ENCODE measurements at places on chromosomes 2 and 18. TPM values are rescaled to one million over a fixed set of nuclear protein-coding genes. Genes with fewer than 3 reads are reported as not detected.

- DNase-seq = no peak
These were observed 142.2 kb downstream of the EPHA4 start for GRCh38 chr2:221429741-221430491.

DNA sequence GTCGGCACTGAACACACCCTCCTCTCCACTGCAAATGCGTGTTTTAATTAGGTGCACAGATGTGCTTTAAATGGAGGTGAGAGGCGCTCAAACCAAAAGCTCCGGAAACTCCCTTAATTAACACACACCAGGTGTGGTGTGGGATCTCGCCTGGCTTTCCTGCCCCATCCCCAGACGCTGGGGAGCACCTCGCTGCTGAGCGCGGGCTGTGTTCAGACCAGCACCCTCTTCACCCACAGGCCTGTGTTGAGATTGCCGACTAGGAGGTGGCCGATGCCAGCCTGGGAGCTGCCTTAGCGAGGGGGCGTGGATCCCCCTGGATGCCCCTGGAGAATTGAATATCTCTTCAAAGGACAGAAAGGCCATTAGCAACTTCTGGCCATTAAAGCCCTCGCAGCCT lies 171.7 kb downstream of the MYT1L start:
- DNase-seq = no peak

DNA sequence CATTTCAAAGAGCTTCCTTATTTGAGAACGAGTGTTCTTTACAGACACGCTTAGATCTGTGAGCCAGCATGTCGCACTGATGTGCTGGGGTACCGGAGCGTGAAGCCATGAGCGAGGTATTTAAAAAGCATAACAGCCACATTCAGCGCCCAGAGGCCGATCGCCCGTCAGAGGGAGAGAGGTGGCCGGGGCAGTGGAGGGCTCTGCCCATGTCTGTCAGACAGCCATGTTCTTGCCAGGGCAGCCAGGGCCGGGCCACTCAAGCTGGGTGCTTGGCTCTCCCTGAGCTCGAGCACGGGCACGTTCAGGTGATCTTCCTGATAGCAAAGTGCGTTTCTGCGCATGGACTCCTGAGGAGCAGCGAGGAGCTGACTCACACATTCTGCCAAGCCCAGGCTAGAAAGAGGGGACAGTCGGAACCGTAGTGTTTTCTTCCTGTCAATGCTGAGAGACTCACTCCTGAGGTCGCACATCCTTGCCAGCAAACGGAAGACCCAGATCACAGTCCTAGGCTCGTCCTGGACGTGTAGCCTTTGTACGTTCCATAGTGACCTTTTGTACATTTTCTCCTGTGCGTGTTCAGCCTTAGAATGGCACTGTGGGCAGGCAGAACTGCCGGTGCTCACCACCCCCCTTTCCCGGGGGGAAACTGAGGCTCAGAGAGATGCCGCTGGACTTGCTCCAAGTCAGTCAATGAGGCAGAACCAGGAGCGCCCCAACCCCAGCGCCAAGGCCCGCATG lies 100.7 kb downstream of the NFATC1 start:
- no peak for DNase-seq

GRCh38 chr2:162732946-162733698 lies 105.4 kb downstream of the KCNH7 start:
- DNase-seq = peak; percentile 36

GRCh38 chr2:79171348-79171958 lies 11.9 kb upstream of the REG3A start:
- DNase-seq = no peak

- no peak for DNase-seq
These were observed 452.9 kb upstream of the DSEL start for GRCh38 chr18:67969458-67969857.

DNA sequence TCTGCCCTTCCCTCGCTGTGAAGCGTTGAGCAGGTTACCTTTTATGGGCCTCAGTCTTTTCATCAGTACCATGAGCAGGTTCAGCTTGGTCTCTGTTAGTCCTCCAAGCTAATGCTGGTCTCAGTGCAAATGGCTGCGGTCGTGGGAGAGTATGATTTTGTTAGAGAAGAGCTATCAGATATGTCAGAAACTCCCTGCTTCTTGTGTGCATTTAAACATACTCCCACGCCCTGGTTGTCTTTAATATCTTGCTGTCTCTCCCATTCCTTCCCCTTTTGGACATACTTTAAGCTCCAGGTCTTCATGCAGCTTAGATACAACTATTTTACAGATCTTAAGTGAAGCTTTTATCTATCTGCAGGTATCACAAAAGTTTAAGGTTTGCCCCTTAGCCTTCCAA lies 62.9 kb downstream of the EFR3B start:
- no peak for DNase-seq

DNA sequence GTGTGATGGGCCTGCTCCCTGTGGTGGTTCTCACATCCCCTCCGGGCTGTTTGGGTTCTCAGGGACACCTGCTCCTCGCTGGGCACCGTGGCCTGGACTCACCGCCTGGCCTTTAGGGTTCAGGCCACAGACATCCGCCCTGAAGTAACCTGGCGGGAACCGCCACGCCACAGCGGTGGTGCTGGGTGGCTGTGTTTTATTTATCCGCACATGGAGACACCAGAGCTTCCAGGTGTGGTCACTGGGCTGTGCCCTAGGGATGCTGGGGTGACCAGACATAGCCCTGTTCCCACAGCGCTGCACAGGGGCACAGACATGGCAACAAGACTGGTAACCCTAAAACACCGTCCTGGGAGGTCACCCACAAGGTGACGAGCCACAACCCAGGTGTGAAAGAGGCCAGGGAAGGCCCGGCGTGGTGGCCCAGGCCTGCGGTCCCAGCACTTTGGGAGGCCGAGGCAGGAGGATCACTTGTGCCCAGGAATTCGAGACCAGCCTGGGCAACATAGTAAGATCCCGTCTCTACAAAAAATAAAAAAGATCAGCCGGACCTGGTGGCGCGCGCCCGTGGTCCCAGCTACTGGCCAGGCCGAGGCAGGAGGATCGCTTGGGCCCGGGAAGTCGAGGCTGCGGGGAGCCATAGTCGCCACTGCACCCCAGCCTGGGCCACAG lies 649 bp upstream of the HSBP1L1 start:
- no peak for DNase-seq

- peak; percentile 44 for DNase-seq
These were observed 27.6 kb upstream of the STAT1 start for GRCh38 chr2:191041418-191042161.

GRCh38 chr2:221245045-221245444 lies 327.1 kb downstream of the EPHA4 start:
- no peak for DNase-seq

- no peak for DNase-seq
These were observed 68.5 kb downstream of the AGPS start for GRCh38 chr2:177460973-177461585.

DNA sequence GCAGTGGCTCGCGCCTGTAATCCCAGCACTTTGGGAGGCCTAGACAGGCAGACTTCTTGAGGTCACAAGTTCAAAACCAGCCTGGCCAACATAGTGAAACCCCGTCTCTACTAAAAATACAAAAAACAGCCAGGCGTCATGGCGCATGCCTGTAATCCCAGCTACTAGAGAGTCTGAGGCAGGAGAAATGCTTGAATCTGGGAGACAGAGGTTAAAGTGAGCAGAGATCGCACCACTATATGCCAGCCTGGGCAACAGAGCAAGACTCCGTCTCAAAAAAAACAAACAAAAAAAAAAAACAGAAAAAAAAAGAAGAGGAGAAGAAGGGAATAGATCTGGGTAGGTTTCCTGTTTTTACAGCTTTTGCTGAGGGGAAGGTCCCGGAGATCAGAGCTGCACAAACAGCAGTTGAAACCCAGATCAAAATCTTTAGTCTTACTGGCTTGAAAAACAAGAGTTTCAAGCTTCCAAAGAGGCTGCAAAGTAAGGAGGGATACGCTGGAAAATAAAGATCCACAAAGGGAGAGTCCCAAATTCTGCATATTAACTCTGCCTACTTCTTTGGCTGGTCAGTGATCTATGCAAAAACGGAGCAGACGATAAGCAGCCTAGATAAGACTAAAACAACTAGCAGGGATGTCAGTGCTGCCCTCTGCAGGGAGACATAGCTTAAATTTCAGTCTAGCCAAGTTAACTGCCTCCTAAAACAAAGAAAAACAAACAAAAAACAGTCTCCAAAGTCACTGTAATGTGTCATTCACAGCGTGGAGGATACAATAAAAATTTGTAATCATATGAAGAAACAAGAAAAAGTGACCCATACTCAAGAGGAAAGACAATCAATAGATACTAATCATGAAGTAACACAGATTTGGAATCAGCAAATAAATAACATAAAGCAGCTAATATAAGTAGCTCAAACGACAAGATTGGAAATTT lies 74.1 kb downstream of the TLK1 start:
- peak; percentile 73 for DNase-seq

DNA sequence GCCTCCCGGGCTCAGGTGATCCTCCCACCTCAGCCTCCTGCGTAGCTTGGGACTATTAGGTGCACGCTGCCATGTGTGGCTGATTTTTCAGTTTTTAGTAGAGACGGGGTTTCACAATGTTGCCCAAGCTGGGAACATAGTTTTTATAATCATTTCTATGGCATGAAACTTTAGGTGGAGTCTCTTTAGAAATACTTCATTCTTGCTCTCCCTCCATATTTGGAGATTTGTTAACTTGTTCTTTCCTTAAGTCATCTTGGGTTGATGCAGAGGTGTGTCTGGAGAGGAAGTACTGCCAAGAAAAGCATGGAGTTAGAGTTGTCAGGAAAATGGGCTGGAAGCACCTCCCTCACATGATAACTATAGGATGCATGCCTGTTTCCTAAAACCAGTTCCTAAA lies 17.4 kb downstream of the ZNF532 start:
- peak; percentile 54 for DNase-seq

GRCh38 chr18:59767732-59768131 lies 70.5 kb upstream of the CCBE1 start:
- peak; percentile 62 for DNase-seq

DNA sequence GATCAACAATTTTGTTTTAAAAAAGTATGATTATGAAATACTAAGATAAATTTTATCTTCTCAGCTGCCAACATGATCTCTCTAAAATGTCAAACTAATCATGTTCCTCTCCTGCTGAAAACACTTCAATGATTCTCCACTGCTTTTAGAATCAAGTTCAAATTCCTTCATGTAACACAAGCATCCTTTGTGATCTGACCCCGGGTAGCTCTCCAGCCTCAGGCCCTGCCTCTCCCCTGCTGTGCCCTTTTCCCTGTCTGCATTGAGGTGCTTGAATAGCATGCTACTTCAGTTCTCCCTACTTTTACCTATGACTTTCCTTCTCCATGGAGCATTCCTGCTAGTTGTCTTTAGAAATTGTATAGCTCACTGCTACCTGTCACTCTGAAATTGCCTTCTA lies 274.8 kb downstream of the PDE11A start:
- no peak for DNase-seq

DNA sequence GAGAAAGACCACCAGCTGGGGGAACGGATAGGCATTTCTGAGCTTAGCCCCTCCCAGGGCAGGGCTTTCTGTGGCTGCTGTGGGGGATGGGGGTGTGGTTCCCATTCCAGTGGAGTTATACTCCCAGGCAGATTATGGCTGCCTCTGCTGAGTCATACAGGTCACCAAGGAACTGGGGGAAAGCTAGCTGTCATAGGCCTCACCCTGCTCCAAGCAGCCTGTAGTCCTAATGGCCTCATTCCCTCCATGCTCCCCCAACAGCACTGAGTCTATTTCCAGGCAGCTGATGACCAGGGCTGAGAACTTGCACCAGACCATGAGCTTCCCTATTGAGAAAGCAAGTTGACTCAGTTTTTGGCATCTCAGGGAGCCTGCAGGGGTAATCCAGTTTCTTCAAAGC lies 87.1 kb downstream of the GPR39 start:
- peak; percentile 19 for DNase-seq

GRCh38 chr18:13879492-13879891 lies 35.8 kb downstream of the MC2R start:
- no peak for DNase-seq

DNA sequence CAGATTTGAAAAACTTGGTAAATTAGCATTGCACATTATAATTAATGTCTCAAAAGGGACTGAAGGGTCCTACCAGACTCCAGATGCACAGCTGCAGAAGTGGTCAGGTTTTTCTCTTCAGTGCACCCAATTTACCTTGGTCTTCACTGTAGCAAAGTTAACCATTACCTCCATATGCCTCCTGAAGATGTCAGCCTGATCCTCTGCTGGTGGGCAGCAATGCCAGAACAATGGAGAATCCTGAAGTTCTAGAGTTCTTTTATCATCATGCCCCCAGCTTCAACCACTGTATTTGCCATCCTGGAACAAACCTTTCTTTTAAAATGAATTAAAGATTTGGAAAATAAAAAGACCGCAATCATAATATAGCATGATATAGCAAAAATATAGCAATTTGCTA lies 1774.8 kb upstream of the CELF4 start:
- no peak for DNase-seq

- DNase-seq = peak; percentile 83
These were observed 115.7 kb upstream of the LRATD1 start for GRCh38 chr2:14516844-14517243.

- no peak for DNase-seq
These were observed 279.4 kb downstream of the CCDC178 start for GRCh38 chr18:33161131-33161530.

DNA sequence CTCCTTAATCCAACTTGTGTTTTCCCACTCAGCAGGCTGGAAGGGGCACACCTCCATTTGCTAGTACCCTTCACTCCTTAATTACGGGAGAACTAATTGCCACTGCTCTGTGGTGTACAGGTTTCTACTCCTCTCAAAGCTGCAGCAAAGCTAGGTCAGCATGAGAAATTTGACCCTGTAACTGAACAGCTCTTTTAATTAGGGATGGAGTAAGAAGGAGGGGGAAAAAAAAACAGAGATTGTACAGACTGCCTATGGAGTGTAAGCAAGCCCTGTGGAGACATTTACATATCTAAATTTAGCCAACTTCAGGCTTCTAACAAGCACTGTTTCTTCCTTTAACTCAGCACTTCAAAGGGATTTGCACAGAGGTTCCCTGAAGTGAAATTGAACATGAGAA lies 629.7 kb upstream of the SETBP1 start:
- no peak for DNase-seq

- no peak for DNase-seq
These were observed 150.8 kb downstream of the RNF152 start for GRCh38 chr18:61741881-61742454.

The ACVR1C gene
- 0.83 TPM for total RNA-seq

The UPP2 gene
- not detected for total RNA-seq

The CCDC102B gene
- total RNA-seq = 35.3 TPM

The NTSR2 gene
- total RNA-seq = under 0.01 TPM

The SOWAHC gene
- total RNA-seq = 7.1 TPM

The CPO gene
- total RNA-seq = under 0.01 TPM

The ALK gene
- total RNA-seq = under 0.01 TPM

The PLEKHH2 gene
- 14.0 TPM for total RNA-seq

The ABCG5 gene
- not detected for total RNA-seq

The ST6GAL2 gene
- total RNA-seq = not detected

The EML6 gene
- 1.3 TPM for total RNA-seq

The CCDC74B gene
- total RNA-seq = 3.1 TPM

The VWC2L gene
- total RNA-seq = not detected

The CFC1 gene
- total RNA-seq = not detected

The IKZF2 gene
- total RNA-seq = 8.2 TPM

The KCNK3 gene
- total RNA-seq = 0.26 TPM
